ENCODE measurements at places on chromosomes 2 and 18.

DNA sequence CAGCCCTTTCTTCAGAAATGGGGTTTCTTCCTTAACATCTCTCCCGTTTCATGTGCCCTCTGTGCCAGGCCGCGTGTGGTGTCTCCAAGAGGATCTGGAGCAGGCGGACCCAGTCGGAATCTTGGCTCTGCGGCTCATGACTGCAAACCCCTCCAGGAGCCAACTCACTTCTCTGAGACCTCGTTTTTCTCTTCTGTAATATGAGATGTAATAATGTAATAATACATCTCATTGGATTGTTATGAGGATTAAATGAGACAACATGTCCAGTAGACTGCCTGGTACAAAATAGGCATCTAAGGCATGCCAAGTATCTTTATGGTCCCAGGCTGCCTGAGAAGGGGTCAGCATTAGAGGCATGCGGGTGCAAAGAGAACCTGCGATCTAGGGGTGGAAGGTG is 221.3 kb upstream of the REV1 start:
- no peak for DNase-seq

GRCh38 chr18:26894426-26894825 is 28.9 kb upstream of the AQP4 start:
- no peak for DNase-seq

DNA sequence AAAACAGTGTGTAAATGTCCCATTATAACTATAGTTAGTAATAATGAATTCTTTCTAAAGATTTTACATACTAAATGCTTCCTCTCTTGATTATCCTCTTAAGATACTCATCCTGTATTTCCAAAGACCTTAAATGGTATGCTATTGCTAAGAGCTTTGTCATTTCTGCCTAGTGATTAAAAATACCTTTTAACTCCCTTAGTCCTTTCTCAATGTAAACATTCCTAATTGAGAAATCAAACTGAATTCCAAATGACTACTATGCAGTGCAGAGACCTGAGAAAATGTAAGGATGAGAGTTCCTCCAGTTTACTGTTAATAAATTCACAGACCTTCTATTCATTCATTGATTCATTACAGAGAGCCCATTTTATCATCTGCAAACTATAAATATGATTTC is 86.9 kb downstream of the SOS1 start:
- no peak for DNase-seq

- DNase-seq, result no peak
These were observed 78.8 kb downstream of the TGOLN2 start for GRCh38 chr2:85248773-85249509.

GRCh38 chr2:18153741-18154140 is 275.3 kb downstream of the KCNS3 start:
- no peak for DNase-seq

- no peak for DNase-seq
These were observed 55.6 kb downstream of the FAM168B start for GRCh38 chr2:131037398-131038257.

DNA sequence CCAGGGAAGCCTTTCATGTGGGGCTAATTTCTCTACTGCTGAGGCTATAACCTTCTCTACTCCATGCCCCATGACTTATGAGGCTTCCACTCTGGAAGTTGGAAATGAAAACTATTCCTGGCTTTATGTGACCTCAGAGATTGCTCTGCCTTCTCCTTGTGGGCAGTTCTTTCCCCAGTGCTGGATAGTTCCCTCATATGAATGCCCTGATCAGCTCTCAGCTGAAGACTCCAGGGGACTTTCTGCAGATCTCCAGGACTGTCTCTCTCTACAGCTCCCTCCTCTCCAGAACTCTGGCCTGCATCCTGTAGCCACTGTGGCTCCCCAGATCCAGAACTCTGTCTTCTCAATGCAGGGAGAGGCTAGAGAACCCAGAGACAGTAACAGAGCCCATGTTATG is 235.1 kb downstream of the SEPTIN10 start:
- no peak for DNase-seq

DNA sequence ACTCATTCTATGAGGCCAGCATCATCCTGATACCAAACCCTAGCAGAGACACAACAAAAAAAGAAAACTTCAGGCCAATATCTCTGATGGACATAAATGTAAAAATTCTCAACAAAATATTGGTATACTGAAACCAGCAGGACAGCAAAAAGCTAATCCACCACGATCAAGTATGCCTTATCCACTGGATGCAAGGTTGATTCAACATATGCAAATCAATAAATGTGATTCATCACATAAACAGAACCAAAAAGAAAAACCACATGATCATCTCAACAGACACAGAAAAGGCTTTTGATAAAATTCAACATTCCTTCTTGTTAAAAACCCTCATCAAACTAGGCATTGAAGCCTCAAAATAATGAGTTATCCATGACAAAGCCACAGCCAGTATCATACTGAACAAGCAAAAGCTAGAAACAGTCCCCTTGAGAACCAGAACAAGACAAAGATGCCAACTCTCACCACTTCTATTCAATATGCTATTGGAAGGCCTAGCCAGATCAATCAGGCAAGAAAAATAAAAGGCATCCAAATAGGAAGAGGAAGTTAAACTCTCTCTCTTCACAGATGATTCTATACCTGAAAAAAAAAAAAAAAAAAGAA is 45.3 kb downstream of the RTTN start:
- DNase-seq, result no peak

- peak; percentile 31 for DNase-seq
These were observed 67.1 kb downstream of the CPS1 start for GRCh38 chr2:210623506-210623905.

DNA sequence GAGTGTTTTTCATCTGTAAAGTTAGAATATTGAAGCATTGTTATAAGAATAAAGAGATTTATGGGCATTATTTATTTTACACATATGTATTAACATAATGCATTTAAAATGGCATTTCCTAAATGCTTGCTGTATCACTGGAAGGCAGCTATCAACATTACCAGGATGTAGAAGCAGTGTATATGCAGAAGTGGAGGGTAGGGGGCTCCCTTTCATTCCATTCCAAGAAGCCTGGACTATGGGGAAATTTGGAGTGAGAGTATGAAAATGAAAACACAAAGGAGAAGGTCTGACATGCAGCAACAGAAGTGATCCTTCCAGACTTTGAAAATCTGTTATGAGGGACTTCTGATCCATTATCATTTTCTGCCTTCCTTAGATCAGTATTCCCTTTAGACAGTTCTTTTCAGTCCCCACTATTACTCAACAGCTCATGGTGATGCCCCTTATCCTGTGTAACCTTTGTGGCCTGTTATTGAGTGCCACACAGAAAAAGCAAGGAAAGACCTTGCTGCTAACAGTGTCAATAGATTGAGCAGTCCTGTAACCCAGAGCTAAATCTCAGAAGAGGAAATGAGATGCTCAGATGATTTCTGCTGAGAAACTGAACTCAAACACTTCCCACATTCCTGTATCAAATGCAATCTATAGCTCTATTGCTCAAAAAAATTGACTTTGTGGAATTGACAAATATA is 216.6 kb downstream of the HNMT start:
- no peak for DNase-seq

DNA sequence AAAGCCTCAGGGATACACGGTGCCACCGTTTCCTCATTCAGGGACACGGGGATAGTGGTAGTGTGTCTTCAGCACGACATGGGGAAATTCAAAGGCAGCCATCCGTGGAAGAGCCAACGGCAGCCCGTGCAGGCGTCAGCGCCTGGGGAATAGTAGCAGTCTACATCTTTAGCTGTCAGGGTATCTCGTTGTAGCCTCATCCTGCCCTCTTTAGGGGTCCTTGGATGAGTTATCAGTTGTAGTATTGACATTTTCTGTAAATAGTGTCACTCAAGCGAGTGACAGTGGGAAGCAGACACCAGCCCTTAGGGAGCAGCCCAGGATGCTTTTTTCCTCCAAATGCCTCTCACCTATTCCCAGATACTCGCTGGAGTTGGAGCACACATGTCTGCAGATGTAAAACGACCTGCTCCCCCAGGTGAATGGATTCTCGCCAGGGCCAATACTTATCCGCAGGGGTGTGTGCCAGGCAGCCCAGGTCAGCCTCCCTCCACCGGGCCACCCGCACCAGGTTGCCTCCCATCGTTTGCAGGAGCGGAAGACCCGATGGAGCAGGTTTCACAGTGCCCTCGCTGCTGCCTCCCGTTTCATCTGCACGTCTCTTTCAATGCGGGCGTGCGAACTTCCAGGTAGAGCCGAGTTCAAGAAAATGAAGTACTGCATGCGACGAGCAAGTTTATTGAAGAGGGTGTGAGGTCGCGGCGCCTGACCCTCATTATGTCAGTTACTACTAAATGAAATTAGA is 41.0 kb downstream of the AGAP1 start:
- no peak for DNase-seq

- DNase-seq, result no peak
These were observed 42.1 kb downstream of the TPGS2 start for GRCh38 chr18:36786686-36787085.

DNA sequence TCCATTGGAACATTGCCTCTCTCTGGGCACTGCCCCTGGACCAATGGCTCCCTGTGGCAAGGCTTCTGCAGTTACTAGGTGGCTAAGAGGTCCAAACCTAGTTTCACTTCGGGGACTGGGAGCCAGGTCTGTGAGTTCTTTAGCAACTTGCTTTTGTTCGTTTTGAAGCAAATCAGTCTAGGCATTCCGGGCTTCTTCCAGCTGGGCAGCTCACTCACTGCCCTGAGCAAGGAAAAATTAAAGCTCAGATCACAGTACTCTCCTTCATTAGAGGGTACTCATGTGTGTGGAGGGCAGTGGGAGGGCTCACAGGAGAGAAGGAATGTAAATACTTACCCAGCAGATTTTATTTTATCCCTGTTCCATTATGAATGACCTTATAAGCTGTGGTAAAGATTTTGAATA is 80.3 kb downstream of the SPP2 start:
- no peak for DNase-seq

GRCh38 chr2:186612026-186612425 is 22.2 kb downstream of the ITGAV start:
- DNase-seq, result no peak

- no peak for DNase-seq
These were observed 238.8 kb downstream of the IKZF2 start for GRCh38 chr2:212912445-212913103.

- no peak for DNase-seq
These were observed 14.0 kb downstream of the PRELID3A start for GRCh38 chr18:12421732-12422131.

GRCh38 chr18:80252136-80252535 is 4.8 kb upstream of the PARD6G start:
- DNase-seq, result no peak

- DNase-seq, result no peak
These were observed 697 bp downstream of the LGALSL start for GRCh38 chr2:64454386-64455332.
